ENCODE measurements at places on chromosomes 6 and 20. TPM values are rescaled to one million over a fixed set of nuclear protein-coding genes. Genes with fewer than 3 reads are reported as not detected.

SIRPD gene
- total RNA-seq: not detected

TGM3 gene
- 5.3 TPM for total RNA-seq

BACH2 gene
- 1.3 TPM for total RNA-seq

ARHGAP18 gene
- 34.5 TPM for total RNA-seq

RNF144B gene
- total RNA-seq: 8.1 TPM

HLA-C gene
- total RNA-seq: 768 TPM

CCN6 gene
- not detected for total RNA-seq

IYD gene
- total RNA-seq: not detected

WFDC12 gene
- total RNA-seq: not detected

SLC44A4 gene
- not detected for total RNA-seq

AHI1 gene
- total RNA-seq: 15.2 TPM

CTAGE9 gene
- total RNA-seq: not detected

DPPA5 gene
- not detected for total RNA-seq

LIN28B gene
- not detected for total RNA-seq

TRIM15 gene
- not detected for total RNA-seq

HLA-DPA1 gene
- total RNA-seq: not detected

CYB5R4 gene
- total RNA-seq: 27.9 TPM

SUMO4 gene
- 0.25 TPM for total RNA-seq

RNF217 gene
- 14.8 TPM for total RNA-seq

PDSS2 gene
- total RNA-seq: 11.5 TPM

ABHD16B gene
- not detected for total RNA-seq

C20orf204 gene
- total RNA-seq: 0.24 TPM

ZNF133 gene
- total RNA-seq: 9.7 TPM

SAMHD1 gene
- 13.8 TPM for total RNA-seq

LINC00237 gene
- total RNA-seq: not detected

ERVFRD-1 gene
- not detected for total RNA-seq

FILIP1 gene
- total RNA-seq: 4.1 TPM

PACSIN1 gene
- total RNA-seq: not detected

TULP1 gene
- total RNA-seq: not detected

HSPA12B gene
- total RNA-seq: not detected

RAET1L gene
- not detected for total RNA-seq

TRIM40 gene
- not detected for total RNA-seq

LRP11 gene
- total RNA-seq: 55.7 TPM

ADGRF4 gene
- not detected for total RNA-seq

SCUBE3 gene
- total RNA-seq: 4.7 TPM

PARD6B gene
- total RNA-seq: 2.8 TPM
